Cardiac atrium fibroblast (primary cell): ENCODE measurements at places on chromosomes 11 and 22. TPM values are rescaled to one million over a fixed set of nuclear protein-coding genes. Genes with fewer than 3 reads are reported as not detected.

The PRDX5 gene
- 351 and 374 TPM in 2 replicates for total RNA-seq

The ABCC8 gene
- not detected in 2 replicates for total RNA-seq

The FAM118B gene
- total RNA-seq: 11.7 and 13.9 TPM in 2 replicates

The FBLN1 gene
- 9.7 and 34.1 TPM in 2 replicates for total RNA-seq

The WT1 gene
- 2.4 and 10.1 TPM in 2 replicates for total RNA-seq

The MIAT gene
- 0.18 and 0.32 TPM in 2 replicates for total RNA-seq

The HEPN1 gene
- not detected in 2 replicates for total RNA-seq

The SCGB1C1 gene
- not detected in 2 replicates for total RNA-seq

The BCO2 gene
- total RNA-seq: 0.72 and 1.8 TPM in 2 replicates

The TCN1 gene
- 0.65 TPM in 1 of 2 replicates, not detected in the other for total RNA-seq

The SCARF2 gene
- 32.1 and 32.9 TPM in 2 replicates for total RNA-seq

The OR51B2 gene
- total RNA-seq: not detected in 2 replicates

The SLC22A6 gene
- not detected in 2 replicates for total RNA-seq

The TEX54 gene
- total RNA-seq: not detected in 2 replicates

The SHISA8 gene
- total RNA-seq: not detected in 2 replicates

The FGF19 gene
- not detected in 2 replicates for total RNA-seq

The AGBL2 gene
- total RNA-seq: 1.6 TPM in 1 of 2 replicates, not detected in the other

The MYBPC3 gene
- total RNA-seq: not detected in 2 replicates

The NADSYN1 gene
- total RNA-seq: 59.6 and 62.1 TPM in 2 replicates

The GLYAT gene
- total RNA-seq: not detected in 2 replicates

The GLYATL2 gene
- 2.5 TPM in 1 of 2 replicates, not detected in the other for total RNA-seq

The SERPIND1 gene
- under 0.01 and 0.16 TPM in 2 replicates for total RNA-seq

The MAPK8IP1 gene
- total RNA-seq: 11.4 and 19.1 TPM in 2 replicates

The CELF1 gene
- 37.0 and 48.4 TPM in 2 replicates for total RNA-seq

The KRTAP5-3 gene
- total RNA-seq: not detected in 2 replicates

The PKP3 gene
- total RNA-seq: 0.54 and 3.2 TPM in 2 replicates
